GM19239 (cell line): ENCODE measurements at places on chromosomes 12 and 14.

- DNase-seq: no peak
These were observed 127.6 kb upstream of the DAAM1 start for GRCh38 chr14:59060841-59061240.

- DNase-seq: peak; percentile 25
These were observed 242.0 kb downstream of the NEDD1 start for GRCh38 chr12:97148941-97149559.

- DNase-seq: peak; percentile 12
These were observed 113.3 kb upstream of the ATP2B1 start for GRCh38 chr12:89821896-89822295.

- DNase-seq: no peak
These were observed 46.6 kb downstream of the SLC17A8 start for GRCh38 chr12:100403446-100403845.

DNA sequence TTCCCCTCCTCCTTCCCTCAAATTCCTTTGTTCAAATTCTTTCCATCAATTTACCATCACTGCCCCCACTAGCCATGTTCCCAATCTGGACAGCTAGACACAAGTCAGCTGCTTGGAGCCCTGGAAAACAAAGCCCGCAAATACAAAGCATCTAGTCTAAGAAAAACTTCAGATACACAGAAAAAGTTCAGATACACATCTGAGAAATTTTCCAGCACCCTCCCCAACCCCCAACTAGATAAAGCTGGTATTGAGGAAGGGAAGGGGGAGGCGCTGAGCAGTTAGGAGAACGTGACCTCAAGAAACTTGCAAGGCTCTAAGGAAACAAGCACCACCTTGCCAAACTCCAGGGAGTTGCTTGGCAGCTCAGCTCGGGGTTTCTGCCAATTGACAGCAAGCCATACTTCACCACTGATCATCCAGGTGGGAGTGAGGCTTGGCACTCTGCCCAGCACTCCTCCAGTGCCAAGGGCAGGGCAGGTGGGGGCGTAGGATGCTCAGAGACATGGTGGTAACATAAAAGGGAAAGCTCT is 5.1 kb upstream of the CNIH1 start:
- no peak for DNase-seq

GRCh38 chr14:63435204-63435603 is 108.0 kb downstream of the PPP2R5E start:
- no peak for DNase-seq

DNA sequence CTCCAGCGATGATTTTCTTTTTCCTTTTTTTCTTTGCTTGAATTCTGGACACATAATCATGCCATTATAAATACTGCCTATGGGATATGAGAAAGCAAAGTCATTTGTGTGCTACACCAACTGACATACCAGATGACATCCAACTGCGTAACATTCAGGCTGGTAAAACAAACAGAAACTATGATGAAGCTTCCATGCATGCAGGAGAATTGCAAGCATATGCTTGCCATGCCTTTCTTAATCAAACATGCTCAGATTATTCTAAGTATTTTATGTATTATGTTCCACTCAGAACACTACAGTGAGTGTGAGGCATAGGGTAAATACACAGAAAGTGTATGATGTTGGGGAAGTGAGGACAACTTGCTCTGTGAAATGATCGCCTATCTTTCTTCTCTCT is 97.4 kb downstream of the C12orf50 start:
- no peak for DNase-seq

- DNase-seq: no peak
These were observed 63.6 kb upstream of the TMEM263 start for GRCh38 chr12:106892075-106892474.

- DNase-seq: no peak
These were observed 85.5 kb upstream of the PTHLH start for GRCh38 chr12:28057856-28058615.

- DNase-seq: no peak
These were observed 311.4 kb downstream of the RGS6 start for GRCh38 chr14:72243309-72244293.

GRCh38 chr12:17016116-17016864 is 410.3 kb upstream of the LMO3 start:
- no peak for DNase-seq

- no peak for DNase-seq
These were observed 9.1 kb upstream of the SERPINA11 start for GRCh38 chr14:94461526-94462218.

DNA sequence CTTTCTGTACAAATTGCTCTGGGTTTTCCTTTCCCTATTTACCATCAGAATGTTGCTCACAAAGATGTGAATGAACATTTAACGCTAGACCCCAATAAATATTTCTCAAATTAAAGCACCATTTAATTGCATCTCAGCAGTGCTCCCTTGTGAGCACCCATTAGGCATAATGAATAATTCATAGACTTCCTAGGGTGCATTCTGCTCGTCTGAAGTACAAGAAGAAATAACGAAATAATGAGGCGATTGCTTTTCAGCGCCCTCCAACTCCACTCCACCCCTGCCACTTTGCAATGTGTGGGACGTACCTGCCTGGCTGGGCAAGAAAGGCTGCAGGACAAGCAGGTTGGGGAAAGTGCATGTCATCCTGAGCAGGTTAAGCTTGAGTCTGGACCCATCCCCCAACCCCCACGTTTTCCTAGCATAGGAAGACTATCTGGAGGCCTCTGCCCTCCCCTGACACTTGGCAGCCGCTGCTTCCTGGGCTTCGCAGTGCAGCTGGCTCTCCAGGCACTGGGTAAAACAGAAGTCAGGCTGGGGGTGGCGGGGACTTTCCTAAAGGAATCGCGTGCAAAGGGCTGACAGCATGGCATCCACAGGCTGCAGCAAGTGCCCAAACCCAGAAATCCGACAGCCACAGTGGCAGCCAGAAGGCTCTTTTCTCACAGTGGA is 253.7 kb downstream of the DUSP6 start:
- DNase-seq: no peak

DNA sequence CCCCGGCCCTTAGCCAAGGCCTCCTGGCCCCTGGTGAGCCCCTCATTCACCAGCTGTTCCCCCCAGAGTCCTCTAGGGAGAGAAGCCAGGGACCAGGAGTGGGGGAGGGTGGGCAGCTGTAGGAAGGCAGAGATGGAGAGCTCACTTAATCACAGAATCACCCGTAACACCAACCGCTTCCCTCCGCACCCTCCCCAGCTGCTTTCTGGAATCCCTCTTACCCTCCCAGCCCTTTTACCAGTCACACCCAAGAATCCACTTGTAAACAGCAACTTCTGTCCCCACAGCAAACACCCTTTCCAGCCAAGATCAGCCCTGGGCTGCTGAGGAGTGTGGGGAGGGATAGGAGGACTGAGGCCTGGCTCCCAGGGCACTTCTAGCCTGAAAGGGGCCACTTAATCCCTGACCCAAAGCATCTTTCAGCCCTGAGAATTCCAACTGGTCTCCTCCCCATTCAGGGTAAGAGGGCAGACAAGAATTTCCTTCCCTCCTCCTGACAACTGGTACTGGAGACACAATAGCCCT is 18.8 kb downstream of the NCKAP5L start:
- DNase-seq: no peak

GRCh38 chr12:6723607-6724408 is at the start of gene COPS7A:
Gene COPS7A, plus strand, starts transcription at chr12:6724046. Its CDS starts 611 bp downstream, at chr12:6724657.
- DNase-seq: peak; percentile 95

- DNase-seq: no peak
These were observed 3.0 kb upstream of the FBXO33 start for GRCh38 chr14:39435241-39435640.

DNA sequence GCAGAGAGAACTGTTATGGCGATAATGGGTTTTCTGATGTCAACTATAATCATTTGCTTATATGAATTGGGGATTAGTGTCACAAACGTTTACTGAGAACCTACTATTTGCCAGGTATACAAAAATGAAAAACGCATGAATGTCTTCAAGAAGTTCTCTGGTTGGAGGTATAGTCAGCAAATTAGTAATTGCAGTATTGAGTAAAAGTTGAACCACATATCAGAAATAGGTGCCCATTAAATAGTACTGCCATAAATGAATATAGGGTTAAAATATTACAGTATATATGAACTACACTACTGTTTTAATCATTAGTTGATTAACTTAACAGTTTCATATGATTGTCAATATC is 60.0 kb downstream of the PTPRB start:
- no peak for DNase-seq

GRCh38 chr12:57459055-57459749 is 383 bp upstream of the GLI1 start:
- DNase-seq: peak; percentile 81

GRCh38 chr12:52005903-52006703 is 643 bp upstream of the TAMALIN start:
- DNase-seq: peak; percentile 83

GRCh38 chr14:87252103-87252502 is 740.9 kb downstream of the GALC start:
- DNase-seq: no peak

DNA sequence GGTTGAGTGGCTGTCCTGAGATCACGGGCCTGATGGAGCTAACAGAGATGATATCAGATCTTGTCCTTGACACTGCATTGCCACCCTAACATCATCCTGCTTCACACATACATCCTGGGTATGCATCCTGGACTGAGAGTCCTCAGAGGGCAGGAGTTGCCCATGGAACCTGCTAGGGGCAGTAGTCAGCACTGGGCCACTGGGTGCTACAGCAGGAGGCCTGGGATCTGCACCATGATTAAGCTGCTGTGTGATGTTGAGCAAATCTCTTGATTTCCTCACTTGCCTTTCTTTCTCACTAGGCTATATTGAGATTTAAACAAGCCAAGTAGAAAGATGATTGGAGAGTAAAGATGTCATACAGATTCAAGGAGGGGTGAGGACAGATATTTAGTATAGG is 22.1 kb upstream of the EIF4B start:
- no peak for DNase-seq

- no peak for DNase-seq
These were observed 171.1 kb downstream of the PRKCH start for GRCh38 chr14:61492474-61492873.

DNA sequence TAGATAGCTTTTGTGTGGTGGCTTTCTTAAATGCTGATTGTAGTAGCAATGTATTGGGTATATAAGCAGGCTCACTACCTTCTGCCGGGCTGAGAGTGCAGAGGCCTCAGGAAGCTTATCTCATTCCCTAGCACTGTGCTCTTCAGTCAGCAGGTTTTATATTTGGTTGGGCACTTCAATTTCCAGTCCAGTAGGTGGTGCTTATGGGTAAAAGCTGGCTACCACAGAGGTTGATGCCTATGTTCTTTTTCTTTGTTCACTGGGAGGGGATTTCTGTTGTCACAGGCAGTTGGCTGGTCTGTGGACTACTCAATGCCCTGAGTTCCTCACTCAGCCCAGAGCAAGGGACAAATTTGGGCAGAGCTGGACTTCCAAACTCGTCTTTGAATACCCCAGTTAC is 43.0 kb upstream of the GLIPR1 start:
- no peak for DNase-seq

GRCh38 chr12:117527479-117527855 is 166.0 kb upstream of the NOS1 start:
- no peak for DNase-seq

GRCh38 chr12:82805812-82806497 is 119.2 kb downstream of the TMTC2 start:
- no peak for DNase-seq

DNA sequence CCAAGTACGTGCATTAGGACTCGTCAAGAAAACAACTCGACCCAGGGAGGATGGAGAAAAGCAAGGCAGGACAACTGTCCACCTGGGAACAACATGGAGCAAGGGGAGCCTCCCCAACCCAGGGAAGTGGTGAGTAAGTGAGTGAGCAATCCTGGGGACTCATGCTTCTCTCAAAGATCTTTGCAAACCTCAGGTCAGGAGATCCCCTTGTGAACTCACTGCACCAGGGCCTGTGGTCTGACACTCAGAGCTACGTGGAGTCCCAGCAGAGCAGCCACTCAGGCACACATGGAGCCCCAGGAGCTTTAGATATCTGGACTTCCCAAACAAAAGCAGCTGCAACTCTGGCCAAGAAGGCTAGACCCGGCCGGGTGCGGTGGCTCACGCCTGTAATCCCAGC is 12.2 kb upstream of the OR5AU1 start:
- DNase-seq: no peak

DNA sequence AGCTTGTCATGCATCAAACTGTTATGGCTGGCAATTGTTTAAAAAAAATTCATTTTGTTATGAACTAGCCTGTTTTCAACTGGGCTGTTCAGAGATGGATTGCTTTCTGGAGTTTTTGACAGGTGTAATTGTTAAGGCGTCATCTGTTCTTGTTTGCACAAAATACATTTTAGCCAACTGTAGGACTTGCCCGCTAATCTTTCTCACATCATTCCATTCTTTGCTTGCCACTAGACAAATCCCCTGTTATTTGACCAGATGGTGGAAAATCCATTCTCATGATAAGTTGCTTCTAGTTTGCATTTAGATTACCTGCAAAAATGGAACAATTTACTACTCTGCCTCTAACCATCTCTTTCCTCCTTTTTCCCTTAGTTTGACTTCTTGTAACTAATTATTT is 114.3 kb downstream of the NPAS3 start:
- no peak for DNase-seq

GRCh38 chr14:39726563-39726962 is 294.3 kb upstream of the FBXO33 start:
- DNase-seq: no peak

- no peak for DNase-seq
These were observed 588 bp upstream of the TWF1 start for GRCh38 chr12:43806737-43807072.

DNA sequence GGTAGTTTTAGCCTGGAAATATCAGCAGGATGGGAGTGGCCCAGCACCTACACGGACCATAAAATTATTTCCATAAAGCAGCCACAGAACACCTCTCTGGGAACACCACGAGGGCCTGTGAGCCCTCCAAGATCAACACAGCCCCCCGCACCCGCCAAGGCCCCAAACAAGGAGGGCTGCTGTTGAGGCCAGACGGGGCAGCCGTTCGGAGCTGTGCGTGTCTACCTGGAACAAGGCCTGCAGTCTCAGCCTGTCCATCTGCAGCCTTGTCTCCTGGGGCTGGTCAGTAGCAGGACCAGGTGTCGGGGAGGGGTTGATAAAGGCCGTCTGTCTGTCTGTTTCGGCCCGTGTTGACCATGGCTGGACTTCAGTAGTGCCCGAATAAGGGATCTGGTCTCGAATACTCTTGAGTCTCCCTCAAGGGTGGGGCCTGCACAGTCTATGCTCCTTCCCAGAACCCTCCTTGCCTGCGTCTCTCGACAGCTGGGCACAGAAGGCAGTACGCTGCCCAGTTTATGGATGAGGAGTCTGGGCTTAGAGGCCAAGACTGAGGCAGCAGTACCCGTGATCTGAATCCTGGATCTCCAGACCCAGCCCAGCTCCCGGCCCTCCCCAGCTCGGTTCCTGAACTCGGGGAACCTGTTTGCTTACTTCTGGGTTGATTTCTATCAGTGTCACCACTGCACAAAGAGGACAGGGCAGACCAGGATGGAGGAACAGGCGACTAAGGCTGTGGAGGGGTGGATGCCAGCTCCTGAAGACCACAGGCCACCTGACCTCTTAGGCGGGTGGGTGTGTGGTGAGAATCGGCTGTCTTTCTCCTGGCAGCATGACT is 23.1 kb upstream of the DLK1 start:
- no peak for DNase-seq

- peak; percentile 67 for DNase-seq
These were observed 148.7 kb downstream of the SMOC1 start for GRCh38 chr14:70027785-70028428.
